AG08395 (cell line): ENCODE measurements at places on chromosomes 1 and 21.

DNA sequence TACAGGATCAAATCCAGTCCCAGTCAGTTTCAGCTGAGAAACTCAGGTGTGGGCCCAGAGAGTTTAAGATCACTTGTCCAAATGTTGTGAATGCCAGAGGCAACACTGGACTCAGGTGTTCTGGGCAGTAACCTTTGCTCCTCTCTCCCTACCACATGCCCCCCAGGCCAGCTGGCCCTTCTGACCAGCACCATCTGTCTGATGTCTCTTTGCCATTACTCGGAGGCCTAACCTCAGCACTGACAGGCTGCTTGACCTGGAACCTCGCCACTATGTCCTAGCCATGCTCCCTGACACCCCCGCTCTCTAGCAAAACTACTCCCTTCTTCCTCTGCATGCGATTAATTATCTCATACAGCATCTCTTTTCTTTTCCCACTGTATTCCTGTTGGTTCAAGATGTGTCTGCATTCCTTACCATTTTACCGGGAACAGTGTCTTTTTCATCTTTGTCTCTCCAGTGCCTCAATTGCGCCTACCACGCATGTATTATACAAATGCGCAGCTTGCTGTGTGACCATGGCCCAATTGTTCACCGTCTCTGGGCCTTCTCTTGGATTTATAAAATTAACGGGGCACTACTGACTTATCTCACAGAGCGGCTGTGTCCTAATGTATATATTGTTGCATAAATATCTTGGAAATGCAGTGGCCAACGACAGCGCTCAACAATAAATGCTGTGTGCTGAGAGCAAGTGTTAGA, 159.5 kb upstream of the IRF2BP2 start:
- DNase-seq = no peak

DNA sequence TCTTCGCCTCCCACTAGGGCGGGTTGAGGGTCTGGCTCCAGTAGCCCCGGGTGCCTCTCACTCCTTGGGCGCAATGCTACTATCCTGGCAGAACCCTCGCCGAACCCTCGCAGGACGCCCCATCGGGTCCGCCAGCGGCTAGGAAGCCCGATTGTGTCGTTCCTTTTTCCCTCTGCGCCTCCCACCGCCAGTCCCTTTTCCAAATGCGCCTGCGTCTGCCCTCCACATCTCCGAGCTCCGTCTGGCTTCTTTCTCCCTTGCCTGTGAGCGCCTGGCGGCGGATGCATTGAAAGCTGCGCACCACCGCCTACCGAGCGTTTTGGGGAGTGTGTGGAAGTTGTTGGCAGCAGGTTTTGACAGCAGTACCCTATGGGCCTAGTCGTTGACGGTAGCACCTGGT, 1.0 kb upstream of the DIRAS3 start:
- DNase-seq = peak; percentile 79

DNA sequence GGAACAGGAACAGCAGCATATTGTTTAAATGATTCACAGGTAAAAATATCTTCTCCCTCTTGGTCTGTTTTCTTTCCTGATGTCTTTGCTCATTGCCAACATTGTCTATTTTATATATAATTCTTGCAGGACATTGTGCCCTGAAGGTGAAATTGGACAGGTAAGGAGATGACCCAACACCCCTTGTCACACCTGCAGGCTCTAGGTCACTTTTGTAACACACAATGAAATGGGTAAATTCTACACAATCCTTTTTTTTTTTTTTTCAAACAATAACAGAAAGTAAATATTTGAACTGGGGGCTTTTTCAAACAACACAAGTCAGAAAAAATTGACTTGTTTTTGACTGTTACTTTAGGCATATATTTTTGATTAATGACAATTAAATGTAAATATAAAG, 62.9 kb upstream of the ERG start:
- no peak for DNase-seq

- DNase-seq = no peak
Observed at GRCh38 chr1:211490821-211491415, 1.0 kb downstream of the RD3 start.

- DNase-seq = no peak
Observed at GRCh38 chr1:38179483-38179882, 132.9 kb upstream of the POU3F1 start.

GRCh38 chr21:46648539-46648938, 13.1 kb downstream of the PRMT2 start:
- DNase-seq = no peak

- DNase-seq = peak; percentile 85
Observed at GRCh38 chr1:7300893-7301663, 470.0 kb upstream of the VAMP3 start.

DNA sequence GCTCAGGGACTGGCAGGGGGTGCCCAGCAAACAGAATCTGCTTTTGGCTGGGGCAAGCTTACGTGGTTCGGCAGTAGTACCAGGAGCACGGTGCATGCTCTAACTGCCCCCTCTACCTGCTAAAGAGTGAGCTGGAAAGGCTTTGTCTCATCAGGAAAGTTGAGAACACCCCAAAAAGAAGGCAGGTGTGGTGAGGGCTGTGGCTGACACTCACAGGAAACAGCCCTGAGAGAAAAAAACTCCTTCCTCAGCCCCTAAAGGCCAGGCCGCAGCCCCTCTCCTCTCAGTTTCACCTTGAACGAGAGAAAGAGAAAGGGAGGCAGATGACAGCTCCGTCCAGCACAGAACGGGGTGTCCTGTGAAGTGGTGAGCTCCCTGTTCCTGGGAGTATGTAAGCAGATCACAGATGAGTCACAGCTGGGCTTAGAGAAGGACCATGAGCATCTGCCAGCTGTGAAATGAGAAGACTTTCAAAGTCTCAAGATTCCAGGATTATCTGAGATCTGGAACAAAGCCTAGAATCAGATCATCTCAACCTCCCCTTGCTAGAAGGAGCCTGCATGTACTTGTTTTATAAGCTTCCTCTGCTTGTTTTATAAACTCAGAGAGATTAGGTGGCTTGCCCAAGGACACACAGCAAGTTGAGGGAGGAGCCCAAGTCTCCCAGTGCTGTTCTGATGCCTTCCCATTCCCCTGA, 13.4 kb downstream of the LAPTM5 start:
- DNase-seq = peak; percentile 41

DNA sequence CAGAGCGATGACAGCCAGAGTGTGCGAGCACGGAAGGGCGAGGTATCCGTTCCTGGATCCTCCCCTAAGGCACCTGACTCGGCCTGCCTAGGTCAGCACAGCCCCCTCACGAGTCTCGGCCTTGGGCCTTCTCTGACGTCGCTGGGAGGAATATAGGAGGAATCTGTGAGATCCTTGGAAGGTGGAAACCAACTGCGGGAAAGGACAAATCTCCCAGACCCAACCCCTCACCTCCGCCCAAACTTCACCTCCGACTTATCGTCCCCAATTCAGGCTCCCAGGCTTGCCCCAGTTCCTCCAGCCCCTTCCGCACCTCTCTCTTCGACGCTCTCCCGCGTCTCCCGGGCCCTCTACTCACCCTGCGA, 494 bp downstream of the APH1A start:
- DNase-seq = peak; percentile 30

GRCh38 chr1:25774921-25775771, 24.8 kb upstream of the SELENON start:
- no peak for DNase-seq

DNA sequence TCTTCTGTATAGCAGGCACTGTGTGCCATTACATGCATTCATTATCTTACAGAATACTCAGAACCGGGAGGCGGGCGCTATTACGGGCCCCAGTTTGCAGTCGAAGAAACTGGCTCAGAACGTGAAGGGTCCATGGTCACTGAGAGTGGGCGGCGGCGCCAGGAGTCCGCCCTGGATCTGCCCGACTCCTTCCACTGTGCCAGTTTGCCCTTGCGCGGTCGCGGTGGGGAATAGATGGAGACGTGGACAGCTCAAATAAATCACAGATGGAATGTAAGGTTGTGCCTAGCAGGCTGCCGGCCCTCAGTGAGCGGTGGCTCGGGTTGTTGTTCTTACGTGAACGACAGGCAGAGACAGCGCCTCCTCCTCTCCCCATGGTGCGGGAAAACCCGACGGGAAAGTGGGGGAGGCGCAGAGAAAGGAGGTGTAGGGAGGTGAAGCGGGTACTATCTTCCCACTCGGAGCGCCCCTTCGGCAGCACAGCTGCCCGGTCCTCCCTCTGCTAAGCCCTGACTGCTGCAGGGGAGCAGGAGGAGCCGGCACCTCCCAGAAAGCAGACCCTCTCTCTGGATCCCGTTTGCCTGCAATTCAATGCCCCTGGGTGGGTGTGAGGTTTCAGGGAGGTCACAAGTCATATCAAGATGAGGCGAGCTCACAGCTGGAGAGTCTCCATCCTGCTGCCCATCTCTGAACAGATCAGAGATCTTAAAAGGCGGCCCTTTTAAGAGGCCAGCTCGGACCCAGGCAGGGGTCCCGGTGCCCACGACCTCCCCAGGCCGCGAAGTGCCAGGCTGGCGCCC, 1.1 kb downstream of the COL9A2 start:
- DNase-seq = no peak

GRCh38 chr1:44549510-44549909, 124.8 kb downstream of the TMEM53 start:
- DNase-seq = no peak

GRCh38 chr1:237913345-237913744, 22.6 kb upstream of the ZP4 start:
- DNase-seq = no peak
